ENCODE measurements at places on chromosomes 2 and 18.

GRCh38 chr18:70337139-70337972, 48.5 kb downstream of the SOCS6 start:
- DNase-seq = peak; percentile 89

GRCh38 chr2:12300019-12300602, 416.6 kb upstream of the TRIB2 start:
- DNase-seq = no peak

- no peak for DNase-seq
Measured at GRCh38 chr2:120797421-120798221, 62.0 kb downstream of the GLI2 start.

DNA sequence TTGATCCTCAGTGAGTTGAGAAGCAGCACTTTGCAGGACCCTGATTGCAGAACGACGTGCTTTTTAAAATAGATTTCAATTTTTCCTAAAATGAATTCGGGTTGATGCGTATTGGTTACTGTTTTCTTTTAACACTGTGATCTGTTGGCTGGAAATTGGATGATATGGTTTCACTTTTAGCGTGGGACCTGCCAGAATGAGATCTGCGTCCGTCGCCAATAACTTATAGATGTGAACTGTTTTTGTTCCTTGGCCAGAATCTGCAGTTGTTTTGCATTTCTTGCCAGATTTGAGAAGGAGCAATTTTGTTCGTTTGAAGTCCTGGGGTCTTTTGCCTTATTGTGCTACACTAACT, 703 bp downstream of the UGGT1 start:
- no peak for DNase-seq

DNA sequence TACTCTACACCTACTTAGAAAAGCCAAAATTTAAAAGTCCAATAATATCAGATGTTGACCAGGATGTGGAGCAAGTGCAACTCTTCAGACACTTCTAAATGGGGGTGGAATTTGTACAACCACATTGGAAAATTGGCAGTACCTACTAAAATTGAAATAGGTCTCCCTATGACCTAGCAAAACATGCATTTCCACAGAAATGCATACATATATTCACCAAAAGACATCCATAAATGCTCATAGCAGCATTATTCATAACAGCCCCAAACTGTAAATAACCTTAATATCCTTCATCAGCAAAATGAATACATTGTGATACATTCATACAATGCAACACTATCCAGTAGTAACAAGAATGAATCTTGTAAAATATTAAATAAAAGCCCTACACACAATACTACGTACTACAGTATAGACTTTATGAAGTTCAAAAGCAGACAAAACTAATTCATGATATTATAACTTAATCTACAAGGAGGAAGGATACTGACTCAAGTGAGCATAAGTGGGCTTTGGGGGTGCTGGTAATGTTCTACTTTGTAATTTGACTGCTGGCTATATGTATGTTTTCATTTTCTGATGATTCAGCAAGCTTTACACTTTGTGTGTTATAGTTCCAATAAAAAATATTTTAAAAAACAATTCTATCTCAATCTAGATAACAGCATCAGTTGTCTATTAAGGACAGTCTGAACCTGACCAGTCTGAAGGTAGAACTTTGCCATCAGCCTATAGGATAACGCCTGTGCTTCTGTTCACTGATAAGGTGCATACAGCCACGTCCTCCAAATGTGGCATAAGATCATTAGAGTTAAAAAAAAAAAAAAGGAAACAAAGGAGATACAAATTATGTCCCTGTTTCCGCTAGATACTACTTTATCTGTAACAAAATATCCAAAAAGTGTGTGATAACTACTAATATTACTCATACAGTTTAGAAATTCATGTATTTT, 6.6 kb upstream of the TNFRSF11A start:
- no peak for DNase-seq
